ENCODE measurements at places on chromosomes 4 and X.

GRCh38 chr4:149409146-149409545 is 406.5 kb downstream of the IQCM start:
- no peak for DNase-seq

- DNase-seq, result no peak
Observed at GRCh38 chrX:149040873-149041535, 464.1 kb downstream of the IDS start.

- no peak for DNase-seq
Observed at GRCh38 chrX:150028692-150029091, 90.4 kb upstream of the EOLA2 start.

DNA sequence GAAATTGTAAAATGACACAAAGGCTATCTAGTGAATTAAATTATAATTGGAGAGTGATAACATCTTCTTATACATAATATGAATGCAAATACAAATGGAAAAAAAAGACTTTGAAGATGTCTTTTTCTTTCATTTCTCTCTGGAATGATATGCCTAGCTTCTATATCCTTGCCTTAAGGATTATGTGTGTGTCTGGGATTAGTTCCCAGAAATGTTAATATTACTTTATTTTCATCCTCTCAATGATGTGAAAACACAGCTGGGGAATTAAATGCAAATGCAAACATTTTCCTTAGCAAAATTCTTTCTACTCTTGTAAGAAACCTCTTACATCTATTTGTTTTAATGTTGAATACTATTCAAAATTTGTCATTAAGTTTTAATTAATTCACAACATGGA is 441.9 kb downstream of the FSTL5 start:
- no peak for DNase-seq

GRCh38 chrX:31838617-31839016 is 766.8 kb upstream of the FTHL17 start:
- DNase-seq, result no peak

- no peak for DNase-seq
Observed at GRCh38 chr4:40586729-40587128, 42.9 kb downstream of the RBM47 start.

DNA sequence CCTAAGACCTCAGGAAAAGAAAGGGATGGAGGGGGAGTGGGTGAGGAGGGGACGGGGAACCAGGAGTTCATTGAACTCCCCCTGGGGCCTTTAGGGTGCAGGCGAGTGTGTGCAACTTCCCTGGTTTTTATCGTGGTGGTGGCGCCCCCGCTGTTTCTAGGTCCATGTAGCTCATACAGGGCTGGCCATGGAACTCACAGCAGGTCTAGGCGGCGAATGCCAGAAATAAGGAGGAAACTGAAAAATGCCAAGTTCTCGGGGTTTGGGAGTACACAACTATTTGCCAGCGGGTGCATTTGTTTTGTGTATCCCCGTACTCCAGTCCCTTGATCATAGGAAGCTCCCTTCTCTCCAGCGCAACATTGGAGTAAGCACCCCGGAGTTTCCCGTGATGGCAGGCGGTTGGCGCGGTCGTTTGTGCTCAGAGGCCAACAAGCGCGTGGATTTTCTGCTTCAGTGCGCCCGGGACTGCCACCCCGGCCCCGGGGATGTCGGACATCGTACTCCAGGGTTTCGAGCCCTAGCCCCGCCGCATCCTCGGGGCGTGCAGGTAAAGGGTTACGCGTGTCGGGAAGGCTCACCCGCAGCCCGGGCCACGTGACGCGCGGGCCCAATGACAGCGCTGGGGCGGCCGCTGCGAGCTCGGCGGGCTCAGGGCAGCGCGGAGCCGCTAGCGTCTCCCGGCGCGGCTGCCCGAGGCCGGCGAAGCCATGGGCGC is 208.9 kb downstream of the NWD2 start:
- peak; percentile 24 for DNase-seq

GRCh38 chr4:169601016-169601771 is 11.2 kb downstream of the NEK1 start:
- no peak for DNase-seq

DNA sequence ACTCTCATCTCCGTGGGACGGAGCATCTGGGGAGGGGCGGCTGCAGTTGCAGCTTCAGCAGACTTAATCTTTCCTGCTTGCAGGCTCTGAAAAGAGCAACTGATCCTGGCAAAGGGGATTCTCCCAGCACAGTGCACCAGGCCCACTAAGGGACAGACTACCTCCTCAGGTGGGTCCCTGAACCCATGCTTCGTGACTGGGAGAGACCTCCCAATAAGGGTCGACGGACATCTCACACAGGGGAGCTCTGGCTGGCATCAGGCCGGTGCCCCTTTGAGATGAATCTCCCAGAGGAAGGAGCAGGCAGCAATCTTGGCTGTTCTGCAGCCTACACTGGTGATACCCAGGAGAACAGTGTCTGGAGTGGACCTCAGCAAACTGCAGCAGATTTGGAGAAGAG is 303.3 kb upstream of the FGF16 start:
- no peak for DNase-seq

- peak; percentile 5 for DNase-seq
Observed at GRCh38 chr4:87973283-87974169, 2.0 kb upstream of the SPP1 start.

- DNase-seq, result no peak
Observed at GRCh38 chr4:19941434-19941833, 310.3 kb upstream of the SLIT2 start.

DNA sequence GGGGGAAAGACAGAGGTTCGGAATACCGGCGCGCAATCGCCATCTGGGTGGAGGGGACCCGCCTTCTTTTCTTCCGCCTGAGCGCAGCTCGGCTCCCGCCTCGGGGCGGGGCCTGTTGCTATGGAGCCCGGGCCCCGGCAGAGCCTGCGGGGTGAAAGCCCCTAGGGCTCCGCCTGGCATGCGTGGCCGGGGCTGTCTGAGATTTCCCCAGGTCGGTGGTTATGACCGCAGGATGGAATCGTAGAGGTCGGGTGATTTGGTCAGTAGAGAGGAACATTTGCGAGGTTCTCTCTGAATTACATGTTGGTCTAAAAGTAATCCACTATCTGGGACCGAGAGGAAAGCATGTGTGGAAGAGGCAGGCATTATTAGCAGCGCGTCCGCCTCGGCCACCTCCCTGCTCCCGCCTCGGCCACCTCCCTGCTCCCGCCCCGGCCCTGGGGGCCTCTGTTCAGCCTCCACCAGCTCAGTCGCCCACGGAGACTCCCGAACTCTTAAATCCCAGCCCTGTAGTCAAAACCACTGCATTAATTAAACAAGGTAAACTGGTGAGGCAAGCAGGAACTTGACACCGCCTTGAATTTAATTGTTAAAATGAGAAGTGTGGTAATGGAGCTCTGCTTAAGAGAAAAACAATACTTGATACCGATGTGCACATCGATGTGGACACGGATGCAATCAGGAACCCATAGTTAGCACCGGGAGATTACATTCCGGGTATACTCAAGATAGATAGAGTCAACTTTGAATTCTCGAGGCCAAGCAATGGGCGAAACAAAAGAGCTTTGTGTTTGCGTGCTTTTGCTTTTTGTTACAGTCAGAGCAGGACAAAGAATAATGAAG is 45.2 kb downstream of the TRIM2 start:
- peak; percentile 74 for DNase-seq

GRCh38 chrX:136784231-136784630 is 3.5 kb upstream of the ARHGEF6 start:
- no peak for DNase-seq

- no peak for DNase-seq
Observed at GRCh38 chrX:132146456-132146855, 18.6 kb upstream of the FRMD7 start.

DNA sequence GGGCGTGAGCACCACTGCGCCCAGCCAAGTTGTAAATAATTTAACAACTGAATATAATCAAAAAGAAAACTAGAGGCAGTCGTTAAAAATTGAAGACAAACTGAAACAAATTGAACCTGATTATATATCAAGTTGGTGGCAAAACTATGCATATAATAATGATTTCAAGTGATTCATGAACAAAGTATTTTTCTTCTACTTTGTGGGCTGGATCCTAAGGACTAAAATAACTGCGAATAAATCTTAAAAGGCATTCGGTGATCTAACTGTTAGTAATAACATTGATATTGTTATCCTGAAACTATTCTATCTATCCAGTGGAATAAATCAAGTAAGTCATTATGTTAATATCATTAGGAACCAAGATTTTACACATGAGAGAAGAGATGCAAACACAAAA is 21.2 kb upstream of the USP9X start:
- DNase-seq, result no peak

- no peak for DNase-seq
Observed at GRCh38 chr4:20724915-20725314, 24.7 kb downstream of the PACRGL start.

DNA sequence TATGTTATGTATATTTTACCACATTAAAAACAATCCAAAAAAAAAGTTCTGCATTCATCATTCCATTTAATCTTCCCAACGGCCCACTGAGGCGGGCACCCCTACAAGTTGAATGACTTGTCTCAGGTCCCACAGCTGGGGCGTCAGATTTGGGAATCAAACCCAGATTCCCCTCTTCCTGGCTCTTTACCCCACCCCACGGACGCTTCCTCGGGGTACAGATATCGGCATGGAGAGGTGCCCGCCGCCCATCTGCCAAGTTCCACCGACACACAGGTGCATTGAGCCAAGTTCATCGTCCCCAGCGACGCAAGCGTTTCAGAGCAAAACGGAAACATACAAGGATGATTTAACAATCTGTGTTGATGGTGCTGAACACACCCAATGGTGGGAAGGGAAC is 36.9 kb upstream of the MAN2B2 start:
- no peak for DNase-seq

DNA sequence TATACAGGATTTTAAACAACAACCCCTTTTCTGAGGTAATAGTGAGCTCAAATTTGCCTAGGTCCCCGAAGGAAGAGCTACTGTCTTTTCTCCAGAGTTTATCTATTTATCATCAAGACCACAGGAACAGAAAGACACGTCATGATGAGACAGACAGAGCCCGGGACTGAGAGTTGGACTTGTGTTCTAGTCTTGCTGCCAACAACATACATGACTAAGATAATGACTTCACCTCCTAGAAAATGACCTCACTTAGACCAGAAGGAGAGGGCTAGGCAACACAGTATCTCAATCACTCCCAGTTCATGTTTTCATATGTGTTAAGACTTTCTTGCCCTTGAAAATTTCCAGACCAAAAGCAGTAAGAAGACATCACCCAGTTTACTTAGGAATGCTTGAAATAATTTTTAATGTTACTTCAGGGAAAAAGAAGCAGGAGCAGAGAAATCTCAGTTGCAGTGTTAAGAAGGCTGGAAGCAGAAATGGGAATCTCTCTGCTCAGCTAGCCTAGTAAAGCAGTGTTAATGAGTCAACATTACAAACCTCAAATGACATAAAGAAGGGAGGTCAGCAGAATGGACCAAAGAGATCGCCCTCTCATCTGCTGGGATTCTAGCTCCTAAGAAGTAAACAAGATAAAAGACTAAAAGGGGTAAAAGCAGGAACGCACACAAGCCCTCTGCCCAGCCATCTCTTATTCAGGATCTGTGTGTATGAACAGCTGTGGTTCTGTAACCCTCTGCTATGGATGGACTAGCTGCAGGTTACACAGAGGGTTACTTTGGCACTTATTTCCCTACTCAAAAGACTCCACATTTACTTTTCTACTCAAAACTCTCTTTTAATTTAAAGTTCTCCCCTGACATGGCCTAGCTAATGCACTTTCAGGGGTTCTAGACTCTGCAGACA is 24.8 kb downstream of the PDGFC start:
- DNase-seq, result no peak

DNA sequence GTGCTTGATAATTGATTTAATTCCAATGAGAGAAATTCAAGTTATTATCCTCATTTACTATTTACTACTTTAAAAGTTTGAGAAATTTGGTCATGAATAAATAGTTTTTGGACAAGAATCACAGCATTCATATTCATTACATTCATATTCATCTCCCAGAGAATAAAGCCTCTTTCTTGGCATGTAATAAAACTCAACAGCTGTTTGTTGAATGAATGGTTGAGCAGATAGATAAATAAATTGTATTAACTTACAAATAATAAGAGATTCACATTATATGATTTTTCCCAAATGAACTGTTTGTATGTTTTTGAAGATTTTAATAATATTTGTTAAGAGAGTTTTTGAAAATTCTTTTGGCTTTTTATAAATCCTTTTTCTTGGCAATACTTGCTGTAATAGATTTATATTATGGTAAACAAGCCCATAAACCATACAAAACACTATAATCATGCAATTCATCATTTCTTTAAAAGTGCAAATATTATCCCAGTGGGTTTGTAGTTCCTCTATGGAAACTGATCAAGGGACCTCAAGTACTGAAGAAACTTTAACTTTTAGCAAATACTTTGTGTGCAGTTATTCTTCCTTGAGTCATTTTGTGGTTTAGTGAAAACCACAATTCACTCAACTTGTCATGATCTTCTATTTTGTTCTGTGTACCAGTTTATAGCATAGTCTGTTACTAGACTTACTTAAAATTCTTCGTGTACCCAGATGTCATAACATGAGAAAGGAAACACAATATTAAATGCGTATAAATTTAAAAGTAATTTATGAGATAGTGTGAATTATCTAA is 371.8 kb downstream of the ADGRL3 start:
- no peak for DNase-seq

Data from stimulated activated CD8-positive, alpha-beta memory T cell treated with anti-CD3 and anti-CD28 coated beads, Interleukin-15, amount 100 ng/mL, for 48 hours (primary cell).